ENCODE measurements at places on chromosomes 13 and 19. TPM values are rescaled to one million over a fixed set of nuclear protein-coding genes. Genes with fewer than 3 reads are reported as not detected.

- DNase-seq: no peak
Measured at GRCh38 chr19:42074513-42075363, 1.2 kb upstream of the ZNF574 start.

DNA sequence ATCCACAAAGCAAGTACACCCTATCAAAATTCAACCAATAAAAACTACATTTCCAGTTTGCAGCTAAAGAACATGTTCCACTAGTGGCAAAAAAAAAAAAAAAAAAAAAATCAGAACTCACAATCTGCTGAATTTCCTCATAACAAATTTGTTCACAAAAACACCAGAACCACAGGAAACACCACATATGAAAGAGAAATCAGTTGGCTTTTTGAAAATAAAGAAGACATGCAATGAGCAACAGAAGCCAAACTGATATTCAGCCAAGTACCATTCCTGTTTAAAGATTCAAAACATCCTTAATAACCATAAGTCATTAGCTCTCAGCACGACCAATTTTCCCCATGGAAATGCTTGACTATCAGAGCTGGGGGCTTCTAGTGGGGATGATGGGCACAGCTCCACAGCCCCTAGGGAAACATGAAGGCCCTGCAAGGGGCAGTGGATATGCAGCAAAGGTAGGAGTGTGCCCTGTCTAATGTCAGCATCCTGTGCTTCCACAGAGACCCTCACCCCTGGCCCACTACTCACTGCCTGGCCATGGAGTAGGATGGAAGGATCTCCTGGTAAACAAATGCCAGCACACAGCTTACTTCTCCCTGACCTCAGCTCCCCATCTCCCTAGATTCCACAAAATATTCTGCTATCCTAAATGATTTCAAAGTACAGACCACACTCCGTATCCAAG, 74.0 kb upstream of the DOCK9 start:
- no peak for DNase-seq

The MYADM gene
- 80.2 TPM for polyA plus RNA-seq

The GAPDHS gene
- not detected for polyA plus RNA-seq

- DNase-seq: no peak
Measured at GRCh38 chr19:17078036-17078919, 2.7 kb downstream of the MYO9B start.

The RASIP1 gene
- polyA plus RNA-seq: 29.9 TPM

The TPTE2 gene
- polyA plus RNA-seq: not detected

DNA sequence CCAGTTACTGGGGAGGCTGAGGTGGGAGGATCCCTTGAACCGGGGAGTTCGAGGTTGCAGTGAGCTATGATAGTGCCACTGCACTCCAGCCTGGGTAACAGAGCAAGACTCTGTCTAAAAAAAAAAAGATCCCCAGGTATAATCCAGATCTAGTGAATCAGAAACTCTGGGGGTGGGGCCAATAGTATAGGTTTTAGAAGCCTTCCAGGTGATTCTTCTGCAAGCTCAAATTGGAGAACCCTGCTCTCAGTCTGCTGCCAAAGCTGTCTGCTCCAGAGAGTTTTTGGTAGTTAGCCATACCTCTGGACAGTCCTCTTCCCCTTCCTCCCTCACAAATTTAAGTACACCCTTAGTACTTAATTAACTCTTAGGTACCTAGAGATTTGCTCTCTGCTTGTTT, 28.0 kb downstream of the SERP2 start:
- no peak for DNase-seq

The C1QTNF9 gene
- 0.20 TPM for polyA plus RNA-seq

The TPRX1 gene
- not detected for polyA plus RNA-seq

The SERP2 gene
- polyA plus RNA-seq: 9.8 TPM

The CASP14 gene
- not detected for polyA plus RNA-seq

GRCh38 chr19:53866865-53867224, 838 bp upstream of the MYADM start:
- DNase-seq: no peak

GRCh38 chr19:41031916-41032315, 40.8 kb downstream of the CYP2B6 start:
- no peak for DNase-seq

GRCh38 chr19:501646-502045, 5.4 kb downstream of the MADCAM1 start:
- DNase-seq: no peak

The ZFP28 gene
- polyA plus RNA-seq: 14.7 TPM

DNA sequence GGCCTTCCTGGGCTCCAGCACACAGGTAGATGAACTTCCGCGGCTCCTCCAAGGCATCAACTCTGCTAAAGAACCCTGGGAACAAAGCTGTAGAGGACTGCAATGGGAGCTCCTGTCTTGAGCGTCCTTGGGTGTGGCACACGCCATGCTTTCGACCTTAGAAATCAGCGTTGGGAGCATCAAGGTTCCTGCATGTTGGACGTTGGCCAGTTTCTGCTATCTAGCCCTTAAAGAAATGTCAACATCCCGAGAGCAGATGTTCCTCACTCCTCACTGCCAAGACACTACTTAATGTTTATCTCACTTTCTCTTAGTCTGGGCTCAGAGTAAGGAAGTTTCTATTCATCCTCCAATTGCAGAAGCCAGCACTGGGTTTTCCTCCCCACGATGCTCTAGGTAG, 70.6 kb upstream of the MEDAG start:
- no peak for DNase-seq
